ENCODE measurements at places on chromosomes 16 and 17.

DNA sequence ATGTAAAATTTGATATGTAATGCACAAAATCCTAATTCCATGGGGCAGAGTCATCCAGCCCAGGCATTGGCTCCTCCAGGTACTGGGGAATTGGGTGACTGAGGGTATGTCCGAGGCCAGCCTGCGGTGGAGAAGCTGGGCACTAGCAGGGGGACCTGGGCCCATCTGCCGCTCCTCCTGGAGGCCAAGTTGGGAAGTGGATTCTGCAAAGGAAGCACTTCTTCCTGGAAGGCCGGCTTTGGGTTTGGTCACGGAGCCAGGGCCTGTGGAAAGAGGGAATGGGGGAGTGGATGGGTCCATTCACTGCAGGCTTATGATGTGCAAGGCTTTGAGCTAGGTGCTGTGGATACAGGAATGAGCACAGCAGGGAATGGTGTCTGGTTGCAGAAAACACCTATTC lies 85.8 kb downstream of the GNAO1 start:
- DNase-seq = no peak

DNA sequence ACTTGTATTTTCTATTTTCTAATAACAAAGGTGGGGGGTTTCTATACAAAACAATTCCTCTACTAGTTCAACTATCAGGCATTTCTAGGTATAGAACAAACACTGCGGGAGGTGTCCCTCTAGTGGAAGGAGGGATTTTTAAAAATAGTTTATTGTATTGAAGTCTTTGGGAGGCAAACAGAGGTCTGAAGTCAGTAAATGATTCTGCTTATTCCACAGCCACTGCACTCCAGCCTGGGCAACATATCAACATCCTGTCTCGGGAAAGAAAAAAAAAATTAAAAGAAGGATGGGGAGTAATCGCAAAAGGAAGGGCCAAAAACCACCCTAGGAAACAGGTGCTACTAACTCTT lies 648 bp upstream of the ERCC4 start:
- peak; percentile 30 for DNase-seq

DNA sequence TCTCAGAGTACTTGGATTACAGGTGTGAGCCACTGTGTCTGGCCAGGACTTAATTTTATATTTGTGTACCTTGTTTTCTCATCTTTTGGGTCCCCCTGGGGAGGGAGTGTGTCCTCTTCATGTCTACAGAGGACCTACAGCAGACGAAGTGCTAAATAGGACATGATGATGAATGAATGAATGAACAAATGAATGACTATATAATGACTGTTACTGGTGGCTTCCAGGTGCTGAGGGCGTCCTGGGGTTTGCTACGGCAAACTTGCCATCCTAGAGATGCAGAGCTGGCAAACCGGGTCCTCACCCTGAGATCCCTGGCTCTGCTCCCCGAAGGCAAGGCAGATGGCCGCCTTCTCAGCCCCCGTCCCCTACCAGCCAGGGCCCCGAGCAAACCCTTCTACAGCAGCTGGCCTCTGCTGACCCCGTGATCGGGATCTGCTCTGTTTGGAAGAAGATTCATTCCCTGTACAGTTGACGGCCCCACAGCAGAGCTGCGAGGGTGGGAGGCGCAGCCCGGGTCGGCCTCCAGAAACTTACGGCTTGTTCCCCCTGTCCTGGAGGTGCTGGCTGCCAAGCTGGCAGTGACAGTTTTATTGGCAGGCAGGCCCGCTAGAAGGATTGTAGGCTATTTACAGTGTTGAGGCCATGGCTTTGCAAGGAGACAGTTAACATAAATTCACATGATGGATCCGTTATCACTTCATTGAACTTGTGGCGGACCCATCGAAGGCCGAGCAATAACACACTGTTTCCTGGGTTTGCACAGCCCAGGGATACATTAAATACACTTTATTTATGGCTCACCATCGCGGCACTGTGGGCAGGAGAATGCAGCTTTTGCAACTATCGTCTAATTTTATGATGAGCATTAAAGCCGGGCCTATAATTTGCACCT lies 197.7 kb upstream of the GSE1 start:
- no peak for DNase-seq

- DNase-seq = no peak
These were observed 261.5 kb upstream of the RPL38 start for GRCh38 chr17:73941919-73942530.

- DNase-seq = no peak
These were observed 23.7 kb downstream of the ZNF423 start for GRCh38 chr16:49832177-49832576.

DNA sequence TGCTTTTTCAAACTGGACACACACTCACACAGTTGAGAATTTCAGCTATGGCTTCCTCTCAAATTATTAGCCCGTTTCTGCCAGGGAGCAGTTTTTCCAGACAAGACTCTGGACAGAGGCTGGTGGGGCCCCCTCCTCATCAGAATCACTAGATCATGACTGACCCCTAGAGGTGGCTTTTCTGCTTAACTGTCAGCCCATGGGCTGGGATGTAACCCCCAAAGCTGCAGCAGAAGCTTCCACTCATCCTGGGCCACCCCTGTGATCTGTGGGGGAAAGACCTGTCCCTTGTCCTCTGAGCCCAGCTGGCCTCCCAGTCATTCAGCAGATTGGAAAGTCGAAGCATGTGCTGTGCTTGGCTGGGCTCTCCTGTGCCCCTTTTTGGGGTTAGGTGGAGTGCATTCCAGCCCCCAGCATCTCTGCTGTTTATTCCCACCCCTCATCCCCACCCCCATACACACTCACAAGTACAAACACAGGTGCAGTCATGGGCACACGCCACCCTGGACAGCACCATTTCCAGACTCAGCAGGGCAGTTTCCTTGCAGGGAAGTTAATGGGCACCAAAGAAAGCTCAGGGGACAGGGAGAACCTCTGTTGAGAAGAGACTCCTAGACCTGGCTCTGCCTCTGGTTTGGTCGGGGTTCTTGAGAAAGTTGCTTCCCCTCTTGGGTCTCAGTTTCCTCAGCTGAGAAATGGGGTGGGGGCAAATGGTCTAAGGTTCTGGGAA lies 77.6 kb upstream of the RBL2 start:
- no peak for DNase-seq

- DNase-seq = no peak
These were observed 681.7 kb downstream of the MAF start for GRCh38 chr16:78918805-78919305.

Measured in frontal cortex (tissue), 4 donors.